GM12892 (cell line): ENCODE measurements at places on chromosomes 5 and 9.

GRCh38 chr5:15255576-15255975 lies 244.4 kb upstream of the FBXL7 start:
- no peak for DNase-seq

GRCh38 chr5:56232538-56232937 lies 592 bp downstream of the ANKRD55 start:
- DNase-seq = no peak

GRCh38 chr9:123787416-123787815 lies 142.5 kb downstream of the DENND1A start:
- DNase-seq = no peak

- DNase-seq = peak; percentile 22
These were observed 83.9 kb upstream of the GRAMD2B start for GRCh38 chr5:126339215-126339805.

DNA sequence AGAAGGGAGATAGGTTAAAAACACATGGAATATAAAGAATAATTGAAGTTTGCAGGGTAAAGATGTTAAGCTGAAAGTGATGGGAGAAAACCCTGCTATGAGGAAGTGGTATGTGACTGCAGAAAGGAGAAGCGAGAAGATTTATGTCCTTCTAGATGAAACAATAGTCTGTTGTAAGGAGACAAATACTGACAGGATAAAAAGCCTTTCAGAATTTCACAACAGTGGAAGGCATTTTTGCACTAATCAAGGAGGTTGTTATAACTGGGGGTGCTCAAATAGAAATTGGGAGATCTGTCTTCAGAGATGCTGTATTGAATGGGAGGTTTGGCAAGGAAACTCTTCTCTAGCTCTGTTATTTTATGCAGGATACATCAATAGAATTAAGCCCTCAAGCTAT lies 69.6 kb downstream of the NMUR2 start:
- DNase-seq = no peak

- DNase-seq = peak; percentile 55
These were observed 33.6 kb upstream of the NSMF start for GRCh38 chr9:137492464-137493363.

- DNase-seq = no peak
These were observed 18.4 kb downstream of the RUFY1 start for GRCh38 chr5:179568721-179569120.

DNA sequence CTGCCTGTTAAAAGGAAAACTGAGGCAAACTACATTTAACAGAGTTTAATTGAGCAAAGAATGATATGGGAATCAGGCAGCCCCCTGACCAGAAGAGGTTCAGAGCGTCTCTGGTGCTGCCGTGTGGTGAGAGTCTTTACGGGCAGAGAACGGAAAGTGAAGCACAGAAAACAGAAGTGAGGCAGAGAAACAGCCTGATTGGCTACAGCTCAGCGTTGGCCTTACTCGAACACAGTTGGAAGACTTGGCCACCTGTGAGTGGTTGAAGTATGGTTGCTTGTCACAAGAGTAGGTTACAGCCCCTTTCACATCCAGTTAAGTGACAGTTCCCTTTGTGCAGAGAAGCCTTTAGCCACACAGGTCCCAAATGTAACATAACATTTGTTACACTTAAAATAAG lies 16.9 kb upstream of the FBP1 start:
- DNase-seq = peak; percentile 27

DNA sequence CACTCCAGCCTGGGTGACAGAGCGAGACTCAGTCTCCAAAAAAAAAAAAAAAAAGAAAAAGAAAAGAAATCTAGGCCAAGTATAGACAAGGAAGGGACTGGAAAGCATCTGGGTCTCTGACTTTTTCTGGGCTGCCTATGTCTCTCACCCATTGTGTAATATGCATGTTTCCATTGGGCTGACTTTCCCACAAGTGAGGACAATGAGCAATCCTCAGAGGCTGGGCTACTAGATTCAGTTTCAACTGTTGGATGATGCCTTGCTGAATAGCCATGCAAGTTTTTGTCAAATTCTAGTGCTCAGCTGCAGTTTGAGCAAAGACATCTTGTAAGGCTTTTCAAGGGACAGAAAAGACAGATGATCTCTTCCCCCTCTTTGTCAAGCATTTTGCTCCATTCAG lies 82.1 kb downstream of the PHAX start:
- no peak for DNase-seq

- no peak for DNase-seq
These were observed 5.9 kb upstream of the FRMD3 start for GRCh38 chr9:83544002-83544698.

GRCh38 chr5:132342291-132343180 lies 27.0 kb upstream of the SLC22A5 start:
- no peak for DNase-seq

DNA sequence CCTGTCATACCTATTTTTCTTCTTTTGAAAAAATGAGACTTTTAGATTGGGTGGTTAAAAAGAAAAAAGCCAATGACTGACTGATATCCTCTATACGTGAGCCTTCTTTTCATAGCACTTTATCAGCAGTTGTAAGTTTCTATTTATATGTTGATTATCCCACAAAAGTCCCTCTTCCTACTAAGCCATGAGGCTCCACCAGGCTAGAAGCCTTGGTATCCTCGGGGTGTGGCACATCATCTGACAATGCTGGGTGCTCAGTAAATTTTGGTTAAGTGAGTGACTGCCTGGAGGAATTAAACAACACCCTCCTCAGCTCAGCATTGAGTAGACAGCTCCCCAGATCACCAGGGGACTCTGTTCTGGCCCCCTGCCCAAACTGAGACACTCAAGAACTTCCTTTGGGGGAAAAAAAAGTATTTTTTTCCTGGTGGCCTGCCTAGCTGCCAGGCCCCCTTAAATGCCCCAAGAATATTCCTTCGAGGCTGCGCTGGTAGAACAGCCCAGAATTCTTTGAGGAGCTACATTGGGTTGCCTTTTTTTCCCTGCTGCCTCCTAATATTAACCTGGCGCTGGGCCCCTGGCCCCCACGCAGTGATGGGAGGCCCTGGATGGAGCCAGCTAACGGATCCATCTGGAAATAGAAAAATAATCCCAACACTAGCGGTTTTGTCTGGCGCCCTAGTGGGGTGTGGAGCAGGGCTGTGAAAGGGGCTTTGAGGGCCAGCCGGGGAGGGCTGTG lies 23.4 kb upstream of the COL27A1 start:
- no peak for DNase-seq

DNA sequence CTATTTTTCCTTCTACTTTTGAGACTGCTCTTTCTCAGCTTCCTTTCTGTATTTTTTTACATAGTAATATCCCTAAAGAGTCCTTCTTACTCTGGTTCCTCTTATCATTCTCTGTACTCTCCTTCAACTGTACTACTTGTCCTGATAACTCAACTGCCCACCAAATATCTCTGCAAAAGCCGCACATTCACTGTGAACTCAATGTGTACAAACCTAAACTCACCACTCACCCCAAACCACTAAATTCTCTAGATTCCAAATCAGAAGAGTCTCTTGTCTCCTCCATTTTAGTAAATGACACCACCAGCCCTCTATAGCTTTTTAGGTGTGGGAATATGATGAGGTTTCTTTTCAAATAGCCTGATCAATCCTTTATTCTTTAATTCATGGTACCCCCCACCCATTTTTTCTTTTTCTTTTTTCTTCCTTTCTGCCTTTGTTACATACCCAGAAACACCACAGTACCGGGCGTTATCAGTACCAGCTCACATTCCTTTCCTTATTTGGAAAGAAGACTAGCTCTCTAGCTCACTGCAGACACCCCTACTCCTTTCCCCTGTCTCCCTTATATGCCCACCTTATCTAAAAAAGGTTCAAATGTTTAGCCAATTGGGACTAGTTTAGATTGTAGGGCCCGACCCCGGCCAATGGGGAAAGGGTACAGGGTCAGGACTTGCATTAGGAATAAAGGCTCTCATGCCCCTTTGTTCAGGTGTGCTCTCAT lies 63.1 kb upstream of the RANBP6 start:
- no peak for DNase-seq

GRCh38 chr9:98254228-98255060 lies 1.0 kb downstream of the TBC1D2 start:
- DNase-seq = no peak

GRCh38 chr9:70117835-70118319 lies 74.2 kb downstream of the MAMDC2 start:
- DNase-seq = no peak

- no peak for DNase-seq
These were observed 23.6 kb upstream of the TNFSF8 start for GRCh38 chr9:114953959-114954358.

- DNase-seq = no peak
These were observed 60.0 kb upstream of the RARS1 start for GRCh38 chr5:168426007-168426863.

DNA sequence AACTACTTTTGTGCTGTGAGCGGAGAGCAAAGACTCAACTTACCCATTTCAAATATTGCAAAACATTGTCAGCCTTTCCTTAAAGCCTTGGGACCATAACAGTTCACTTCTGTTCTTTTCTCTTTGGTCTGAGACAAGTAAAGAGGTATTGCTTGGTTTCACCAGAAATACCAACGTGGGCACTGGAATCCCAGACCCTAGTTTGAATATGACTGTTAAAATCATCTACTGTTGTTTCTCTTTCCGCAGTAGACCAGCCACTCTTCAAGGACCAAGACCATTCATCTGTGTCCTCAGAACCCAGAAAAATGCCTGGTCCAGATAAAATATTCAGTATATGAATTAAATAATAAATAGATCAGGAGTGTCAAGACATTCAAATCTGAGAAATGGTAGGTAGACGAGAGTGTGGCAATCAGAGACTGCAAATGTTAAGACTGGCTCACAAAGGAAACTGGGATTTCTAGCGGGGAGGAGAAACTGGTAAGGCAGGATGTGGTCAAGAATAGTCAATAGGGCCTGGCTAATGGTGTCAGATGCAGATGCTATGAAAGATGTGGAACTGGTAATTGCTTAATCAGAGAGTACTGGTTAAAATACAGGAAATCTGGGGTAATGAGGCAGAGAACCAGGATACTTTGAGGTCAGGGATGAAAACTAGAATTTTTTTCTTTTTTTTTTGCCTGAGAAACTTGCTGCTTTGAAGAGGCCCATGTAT lies 82.1 kb upstream of the IL33 start:
- peak; percentile 18 for DNase-seq

DNA sequence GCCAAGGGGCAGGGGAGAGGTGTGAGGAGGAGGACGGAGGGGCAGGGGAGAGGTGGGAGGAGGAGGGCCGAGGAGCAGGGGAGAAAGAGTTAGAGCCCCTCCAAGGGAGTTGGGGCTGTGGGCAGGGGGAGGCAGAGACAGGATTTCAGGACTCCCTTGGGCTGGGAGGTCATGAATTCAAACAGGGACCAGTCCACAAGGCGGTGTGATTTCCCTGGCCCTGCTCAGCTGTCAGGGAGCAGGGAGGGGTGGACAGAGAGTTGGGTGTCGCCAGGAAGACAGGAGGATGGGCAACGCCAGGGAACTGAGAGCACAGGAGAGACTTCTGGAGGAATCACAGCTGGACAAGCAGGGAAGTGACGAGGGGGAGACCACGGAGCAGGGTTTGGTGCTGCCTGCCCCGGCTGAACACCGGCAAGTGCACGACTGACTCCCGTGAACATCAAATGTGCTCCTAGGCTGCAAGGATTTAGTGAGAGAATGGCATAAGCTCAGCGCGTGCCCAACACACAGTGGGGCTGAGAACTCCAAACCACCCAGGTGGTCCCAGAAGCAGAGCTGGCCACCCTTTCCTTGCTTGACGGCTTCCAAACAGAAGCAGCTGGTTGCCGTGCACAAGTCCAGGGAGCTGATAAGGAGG lies 17.8 kb upstream of the OLFM1 start:
- DNase-seq = no peak

DNA sequence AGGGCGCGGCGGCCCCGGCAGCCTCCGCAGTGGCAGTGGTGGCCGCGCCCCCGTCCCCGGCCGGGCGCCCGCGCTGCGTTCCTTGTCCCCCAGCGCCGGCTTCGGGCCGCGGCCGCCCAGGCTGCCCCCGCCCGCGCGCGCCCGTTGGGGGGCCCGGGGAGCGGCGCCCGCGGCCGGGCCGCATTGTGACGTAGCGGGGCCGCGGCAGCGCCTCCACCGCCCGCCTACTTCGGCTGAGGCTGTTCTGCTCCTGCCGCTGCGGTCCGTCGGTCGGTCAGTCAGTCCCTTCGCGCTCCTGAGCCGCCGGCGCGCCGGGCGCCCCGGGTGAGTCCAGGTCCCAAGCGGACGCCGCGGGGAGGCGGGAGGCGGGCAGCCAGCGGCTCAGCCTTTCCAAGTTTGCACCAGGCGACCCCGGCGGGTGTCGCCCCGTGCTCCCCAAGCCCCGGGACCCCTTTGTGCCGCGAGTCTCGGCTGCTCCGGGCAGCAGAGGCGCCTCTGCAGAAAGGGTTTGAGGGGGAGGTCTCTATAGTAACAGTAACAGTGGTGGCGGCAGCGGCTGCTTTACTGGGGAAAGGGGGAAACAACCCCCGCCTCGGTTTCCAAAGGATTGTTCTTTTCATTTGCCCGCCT lies at the start of gene SNCAIP:
TSS of gene SNCAIP (plus strand) at position 277 of the 630 bp plus-strand sequence. CDS start 78,898 bp downstream, outside the sequence.
- DNase-seq = peak; percentile 15

GRCh38 chr9:125961072-125961471 lies 213.9 kb downstream of the PBX3 start:
- DNase-seq = no peak

GRCh38 chr9:122291458-122291857 lies 26.8 kb downstream of the MRRF start:
- DNase-seq = no peak

- DNase-seq = no peak
These were observed 13.9 kb downstream of the LHFPL2 start for GRCh38 chr5:78634634-78635033.

- DNase-seq = no peak
These were observed 617 bp downstream of the PTPN3 start for GRCh38 chr9:109497226-109498153.

DNA sequence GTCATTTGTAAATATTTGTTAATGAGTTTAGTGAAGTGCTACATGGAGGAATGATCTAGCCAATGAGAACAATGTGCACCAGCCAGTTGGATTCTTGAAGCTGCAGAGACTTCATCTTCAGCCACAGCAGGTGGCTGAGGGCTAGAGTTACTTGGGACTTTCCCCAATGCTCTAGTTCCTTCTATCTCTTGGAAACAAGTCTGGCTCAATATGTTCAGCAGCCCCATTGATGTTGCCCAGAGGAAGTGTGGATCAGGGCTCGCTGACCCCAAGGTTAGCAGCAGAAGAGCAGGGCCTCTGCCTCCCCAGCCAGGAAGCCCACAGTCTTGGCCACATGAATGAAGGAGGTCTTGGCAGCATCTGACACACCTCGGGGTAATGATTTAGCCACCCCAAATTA lies 117.5 kb downstream of the SLC1A3 start:
- DNase-seq = peak; percentile 13

- DNase-seq = no peak
These were observed 87.5 kb downstream of the GLDC start for GRCh38 chr9:6557883-6558616.

DNA sequence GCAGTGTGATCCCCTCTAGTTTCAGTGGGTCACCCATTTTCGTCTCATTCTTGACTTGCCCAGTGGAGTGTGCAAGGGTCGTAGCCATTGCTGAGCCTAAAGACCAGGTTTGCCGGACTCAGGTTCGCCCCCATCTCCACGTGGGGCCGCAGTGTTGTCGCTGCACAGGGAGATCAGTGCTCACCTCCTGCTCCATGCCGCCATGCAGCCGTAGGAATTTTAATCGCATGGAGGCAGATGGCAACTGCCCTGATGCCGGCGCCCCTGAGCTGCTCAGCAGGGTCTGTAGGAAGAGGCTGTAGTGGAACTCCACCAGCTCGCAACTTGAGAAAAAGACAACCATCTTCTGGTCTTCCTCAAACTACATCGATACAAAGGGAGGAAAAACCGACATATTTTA lies 24.1 kb downstream of the DDX31 start:
- DNase-seq = no peak
